ENCODE measurements at places on chromosomes 2 and 18.

DNA sequence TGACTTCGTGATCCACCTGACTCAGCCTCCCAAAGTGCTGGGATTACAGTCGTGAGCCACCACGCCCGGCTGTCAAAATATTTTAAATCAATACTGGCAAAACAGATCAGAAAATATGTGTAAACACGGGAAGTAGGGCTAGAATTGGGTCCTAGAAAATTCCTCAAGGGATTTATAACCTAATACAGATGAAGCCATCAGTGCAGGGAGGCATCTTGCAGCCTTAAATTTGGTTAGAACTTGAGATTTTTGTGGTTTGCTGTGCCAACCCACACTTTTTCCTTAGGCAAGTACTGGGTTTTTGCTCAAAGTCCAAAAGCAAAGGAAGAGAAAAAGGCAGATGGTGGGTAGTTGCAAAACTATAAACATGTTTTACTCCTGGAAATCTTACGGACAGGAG, 33.7 kb upstream of the NFE2L2 start:
- no peak for DNase-seq

DNA sequence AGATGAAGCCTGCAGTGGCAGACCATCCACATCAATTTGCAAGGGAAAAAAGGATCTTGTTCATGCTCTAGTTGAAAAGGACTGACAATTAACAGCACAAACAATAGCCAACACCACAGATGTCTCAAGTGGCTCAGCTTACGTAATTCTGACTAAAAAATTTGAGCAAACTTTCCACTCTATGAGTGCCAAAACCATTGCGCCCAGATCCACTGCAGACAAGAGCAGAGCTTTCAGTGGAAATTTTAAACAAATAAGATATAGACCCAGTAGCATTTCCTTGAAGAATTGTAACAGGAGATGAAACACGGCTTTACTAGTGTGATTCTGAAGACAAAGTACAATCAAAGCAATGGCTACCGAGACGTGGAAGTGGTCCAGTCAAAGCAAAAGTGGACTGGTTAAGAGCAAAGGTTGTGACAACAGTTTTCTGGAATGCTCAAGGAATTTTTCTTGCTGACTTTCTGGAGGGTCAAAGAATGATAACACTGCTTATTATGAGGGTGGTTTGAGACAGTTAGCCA, 12.0 kb upstream of the ZNF396 start:
- peak; percentile 67 for DNase-seq

GRCh38 chr2:42860319-42861094, 68.1 kb upstream of the HAAO start:
- DNase-seq = no peak

DNA sequence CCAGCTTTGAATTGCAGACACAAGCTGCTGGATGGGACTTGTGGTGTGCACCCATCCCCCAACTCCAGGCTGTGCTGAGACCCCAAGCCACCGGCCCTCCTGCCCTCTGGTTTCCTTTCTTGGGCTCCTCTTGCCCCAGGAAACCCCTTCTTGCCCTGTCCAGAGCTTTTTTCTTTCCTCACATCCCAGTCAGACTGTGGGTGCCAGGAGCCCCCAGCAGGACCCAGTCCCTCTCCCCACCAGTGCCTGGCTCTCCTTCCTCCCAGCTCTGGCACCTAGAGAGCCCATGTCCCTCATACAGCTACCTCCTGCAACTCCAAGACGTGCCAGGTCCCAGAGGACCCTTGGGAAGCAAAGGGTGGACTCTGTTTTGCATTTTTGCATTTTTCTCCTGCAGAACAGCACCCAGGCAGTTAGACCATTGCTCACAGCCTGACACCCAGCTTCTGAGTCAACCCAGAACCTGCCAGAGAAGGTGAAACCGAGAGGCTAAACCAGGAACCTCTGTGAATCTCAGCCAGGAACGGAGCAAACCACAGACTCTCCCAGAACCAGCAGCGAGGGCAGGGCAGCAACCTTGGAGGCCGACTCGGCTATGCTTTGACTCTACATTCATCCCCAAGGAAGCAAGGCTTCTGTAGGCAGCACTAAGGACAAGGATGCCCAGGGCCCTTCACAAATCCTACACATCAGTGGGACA, 221.1 kb downstream of the ANAPC1 start:
- peak; percentile 53 for DNase-seq

- DNase-seq = no peak
These were observed 5.8 kb downstream of the FHOD3 start for GRCh38 chr18:36303211-36303844.

GRCh38 chr2:44542520-44542919, 180.8 kb downstream of the CAMKMT start:
- no peak for DNase-seq

- no peak for DNase-seq
These were observed 374.1 kb downstream of the LRATD1 start for GRCh38 chr2:15006667-15007066.

DNA sequence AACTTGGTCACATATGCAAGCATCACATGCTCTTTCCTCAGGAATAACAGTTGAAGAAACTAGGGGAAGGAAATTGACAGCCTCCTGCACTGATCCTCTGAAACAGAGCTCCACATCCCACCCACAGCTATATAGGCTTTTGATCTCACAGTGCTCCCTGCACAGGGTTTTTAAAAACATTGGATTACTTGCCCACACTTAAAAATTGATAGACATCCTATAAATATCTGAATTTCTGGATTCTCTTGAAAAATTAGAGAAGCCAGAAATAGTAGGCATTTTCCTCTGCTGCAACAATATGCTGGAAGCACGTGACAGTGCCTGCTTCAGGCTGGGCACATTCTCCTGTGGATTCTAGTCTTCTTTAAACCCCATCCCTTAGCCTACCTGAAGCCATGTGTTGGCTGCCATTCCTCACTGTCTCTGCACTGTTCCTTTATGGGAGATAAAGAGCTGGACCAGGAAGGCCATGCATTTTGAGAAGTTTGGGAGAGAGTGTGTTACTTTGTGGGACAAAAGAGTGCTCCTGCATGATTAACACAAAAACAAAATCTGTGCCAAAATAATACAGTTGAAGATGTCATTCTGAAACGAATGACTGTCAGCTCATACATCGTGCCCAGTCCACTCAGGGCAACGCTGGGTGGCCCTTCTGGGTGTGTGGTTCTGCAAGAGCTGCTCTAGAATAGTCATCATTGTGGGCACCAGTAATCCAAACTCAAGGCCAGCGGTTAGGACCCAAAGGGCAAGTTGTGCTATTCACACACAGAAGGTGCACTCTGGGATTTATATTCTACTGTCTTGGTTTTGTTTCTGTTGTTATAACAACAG, 59.8 kb downstream of the GYPC start:
- no peak for DNase-seq

GRCh38 chr2:217466805-217467204, 536.0 kb downstream of the TNS1 start:
- no peak for DNase-seq

Data from fibroblast of upper back skin (primary cell).